ENCODE measurements at places on chromosomes 16 and 17. TPM values are rescaled to one million over a fixed set of nuclear protein-coding genes. Genes with fewer than 3 reads are reported as not detected.

- H3K36me3 ChIP-seq: no peaks in the 10 kb centered on the region
- no peak for DNase-seq
- no peaks in the 10 kb centered on the region for H3K27me3 ChIP-seq
Measured at GRCh38 chr17:48478224-48479013, 48.4 kb upstream of the SKAP1 start.

DNA sequence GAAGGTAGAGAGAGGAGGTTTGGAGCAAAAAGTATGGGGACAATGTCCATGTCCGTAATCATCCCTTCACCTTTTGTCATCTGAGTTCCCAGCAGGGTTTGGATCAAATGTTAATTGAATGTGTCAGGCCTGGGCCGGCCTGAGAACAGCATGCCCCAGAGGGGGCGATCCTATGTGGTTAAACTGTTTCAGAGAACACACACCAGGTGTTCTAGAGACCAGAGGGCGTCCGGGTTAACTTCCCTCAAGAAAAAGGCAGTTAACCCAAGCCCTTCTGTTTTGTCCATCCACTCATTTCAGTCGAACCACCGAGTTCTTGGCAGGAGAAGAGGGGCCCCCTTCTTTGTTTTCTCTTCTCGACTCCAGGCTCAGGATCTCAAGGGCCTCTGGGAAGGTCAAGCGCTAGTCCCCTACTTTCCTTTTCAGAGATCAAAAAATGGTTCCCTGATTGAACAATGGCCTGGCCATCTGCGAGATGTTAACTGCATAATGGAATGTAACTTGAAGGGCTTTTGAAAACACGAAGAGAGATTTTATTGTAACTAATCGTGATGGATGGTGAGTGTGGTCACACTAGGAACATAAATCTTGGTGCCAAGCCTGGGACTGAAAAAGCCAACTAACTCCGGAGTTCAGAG is 142.5 kb downstream of the IRX3 start:
- H3K4me3 ChIP-seq: no peak overlapping the region
- no peak overlapping the region for H3K27ac ChIP-seq
- no peak for DNase-seq
- H3K4me1 ChIP-seq: no peaks in the 10 kb centered on the region

Gene FADS6
- not detected for total RNA-seq

DNA sequence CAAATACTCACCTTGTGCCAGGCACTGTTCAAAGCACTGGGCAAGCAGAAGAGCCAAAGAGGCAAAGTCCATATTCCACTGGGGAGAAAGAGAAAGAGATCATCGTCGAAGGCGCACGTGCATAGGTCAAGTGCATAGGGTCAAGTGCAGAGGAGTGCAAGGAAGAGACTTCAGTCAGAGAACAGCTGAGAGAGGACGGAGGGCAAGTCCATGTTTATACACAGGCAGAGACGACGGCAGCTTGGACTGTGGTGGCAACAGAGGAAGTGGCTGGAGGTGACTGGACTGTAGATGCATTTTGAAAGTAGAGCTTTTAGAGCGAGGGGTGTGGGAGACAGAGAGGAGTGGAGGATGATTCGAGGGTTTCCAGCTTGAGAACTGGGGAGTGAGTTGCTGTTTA is 74.7 kb upstream of the SDK2 start:
- peaks cover 83% of the 10 kb centered on the region for H3K27me3 ChIP-seq
- no peaks in the 10 kb centered on the region for H3K36me3 ChIP-seq
- H3K27ac ChIP-seq: no peak overlapping the region
- no peak overlapping the region for H3K4me3 ChIP-seq
- no peaks in the 10 kb centered on the region for H3K4me1 ChIP-seq
- DNase-seq: no peak

Gene PSME3
- total RNA-seq: 220 TPM

- no peak for DNase-seq
- no peaks in the 10 kb centered on the region for H3K27me3 ChIP-seq
- peak overlapping the region; percentile 67 for H3K4me3 ChIP-seq
- no peaks in the 10 kb centered on the region for H3K36me3 ChIP-seq
- peak overlapping the region; percentile 95 for H3K27ac ChIP-seq
Measured at GRCh38 chr17:66432411-66432957, 130.1 kb downstream of the PRKCA start.

Gene MVP
- 56.5 TPM for total RNA-seq

GRCh38 chr17:46877466-46877865 is 26.1 kb downstream of the WNT9B start:
- no peak overlapping the region for H3K27ac ChIP-seq
- DNase-seq: no peak
- H3K4me1 ChIP-seq: no peaks in the 10 kb centered on the region
- no peak overlapping the region for H3K4me3 ChIP-seq

- peak; percentile 42 for DNase-seq
- peak overlapping the region; percentile 85 for H3K27ac ChIP-seq
- no peaks in the 10 kb centered on the region for H3K27me3 ChIP-seq
- peaks cover 24% of the 10 kb centered on the region for H3K4me1 ChIP-seq
- peaks cover 18% of the 10 kb centered on the region for H3K36me3 ChIP-seq
Measured at GRCh38 chr16:77273-77806, 685 bp upstream of the MPG start.

DNA sequence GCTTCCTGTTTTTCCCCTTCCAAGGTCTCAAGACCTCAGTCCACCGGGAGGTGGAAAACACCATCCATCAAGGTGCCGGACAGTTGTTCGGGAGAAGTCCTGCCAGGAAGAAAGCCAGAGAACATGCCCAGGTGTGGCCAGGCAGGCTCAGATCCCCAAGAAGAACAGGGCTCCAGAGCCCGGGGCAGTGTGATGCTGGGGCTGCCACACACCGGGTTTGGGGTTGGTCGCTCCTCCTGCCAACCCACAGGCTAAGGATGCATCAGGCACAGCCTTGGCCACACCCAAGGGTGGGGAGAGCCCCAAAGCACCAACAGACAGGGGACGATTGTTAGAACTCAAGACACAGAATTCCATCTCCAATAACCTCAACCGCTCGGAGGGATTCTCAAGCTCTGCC is 19.7 kb downstream of the ZFHX3 start:
- peaks cover 8% of the 10 kb centered on the region for H3K4me1 ChIP-seq
- no peak for DNase-seq
- H3K36me3 ChIP-seq: peaks cover 19% of the 10 kb centered on the region
- no peak overlapping the region for H3K4me3 ChIP-seq
- H3K27me3 ChIP-seq: no peaks in the 10 kb centered on the region
- no peak overlapping the region for H3K27ac ChIP-seq

DNA sequence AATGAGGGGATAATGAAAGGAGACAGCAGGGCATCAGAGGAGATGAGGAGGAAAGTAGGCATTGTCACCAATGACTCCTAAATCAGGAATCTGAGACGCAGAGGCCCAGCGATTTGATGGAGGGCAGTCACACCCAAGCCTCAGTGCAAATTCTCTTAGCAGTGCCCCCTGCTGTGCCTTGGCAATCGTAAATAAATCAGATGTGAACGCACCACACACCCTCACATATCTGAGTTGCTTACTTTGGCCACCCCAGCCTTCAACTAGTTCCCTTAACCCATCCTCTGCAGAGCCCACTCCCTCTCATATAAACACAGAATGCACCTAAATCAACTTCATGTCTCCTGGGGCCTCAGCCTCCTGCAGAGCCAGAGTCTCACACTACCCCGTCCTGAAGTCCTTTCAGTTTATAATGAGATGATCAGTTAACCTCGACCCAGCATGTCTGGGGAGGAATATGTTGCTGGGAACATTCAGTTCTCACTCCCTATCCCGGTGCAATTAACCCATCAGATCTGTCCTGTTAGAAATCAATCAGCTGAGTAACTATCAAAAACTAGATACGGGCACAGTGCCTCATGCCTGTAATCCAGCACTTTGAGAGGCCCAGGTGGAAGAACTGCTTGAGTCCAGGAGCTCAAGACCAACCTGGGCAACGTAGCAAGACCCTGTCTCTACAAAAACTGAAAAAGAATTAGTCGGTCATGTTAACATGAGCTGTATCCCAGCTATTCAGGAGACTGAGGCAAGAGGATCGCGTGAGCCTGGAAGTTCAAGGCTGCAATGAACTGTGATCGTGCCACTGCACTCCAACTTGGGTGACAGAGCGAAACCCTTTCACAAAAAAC is 78.4 kb downstream of the SLC39A11 start:
- H3K4me3 ChIP-seq: no peak overlapping the region
- H3K27me3 ChIP-seq: no peaks in the 10 kb centered on the region
- peak overlapping the region; percentile 24 for H3K27ac ChIP-seq

GRCh38 chr17:20924306-20924705 is 118.5 kb downstream of the USP22 start:
- peaks cover 14% of the 10 kb centered on the region for H3K4me1 ChIP-seq
- DNase-seq: no peak
- no peak overlapping the region for H3K27ac ChIP-seq
- no peak overlapping the region for H3K4me3 ChIP-seq
- no peaks in the 10 kb centered on the region for H3K36me3 ChIP-seq

DNA sequence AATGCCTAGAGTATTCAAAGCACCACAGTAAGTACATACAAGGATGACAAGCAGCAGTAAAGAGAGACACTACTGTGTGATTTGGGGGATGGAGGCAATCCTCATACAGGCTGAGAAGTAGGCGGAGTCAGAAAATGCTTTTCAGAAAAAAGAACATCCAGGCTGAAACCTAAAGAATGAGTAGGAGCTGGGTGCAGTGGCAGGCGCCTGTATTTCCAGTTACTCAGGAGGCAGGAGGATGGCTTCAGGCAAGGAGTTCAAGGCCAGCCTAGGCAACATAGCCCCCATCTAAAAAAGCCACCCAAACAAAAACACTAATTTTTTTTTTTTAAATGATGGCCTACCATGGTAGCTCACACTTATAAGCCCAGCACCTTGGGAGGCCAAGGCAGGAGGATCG is 10.3 kb downstream of the KANSL1 start:
- H3K4me1 ChIP-seq: peaks cover 69% of the 10 kb centered on the region
- no peaks in the 10 kb centered on the region for H3K27me3 ChIP-seq
- DNase-seq: no peak
- no peak overlapping the region for H3K27ac ChIP-seq

GRCh38 chr17:55219934-55220333 is 44.8 kb upstream of the HLF start:
- no peak overlapping the region for H3K4me3 ChIP-seq
- H3K27me3 ChIP-seq: peaks cover 2% of the 10 kb centered on the region
- H3K36me3 ChIP-seq: no peaks in the 10 kb centered on the region
- no peak overlapping the region for H3K27ac ChIP-seq

GRCh38 chr16:51549836-51550235 is 398.8 kb upstream of the SALL1 start:
- peaks cover 19% of the 10 kb centered on the region for H3K4me1 ChIP-seq
- H3K4me3 ChIP-seq: no peak overlapping the region
- DNase-seq: no peak
- no peak overlapping the region for H3K27ac ChIP-seq

- no peak overlapping the region for H3K4me3 ChIP-seq
- no peaks in the 10 kb centered on the region for H3K27me3 ChIP-seq
- H3K27ac ChIP-seq: no peak overlapping the region
- no peaks in the 10 kb centered on the region for H3K4me1 ChIP-seq
- peaks cover 20% of the 10 kb centered on the region for H3K36me3 ChIP-seq
Measured at GRCh38 chr17:80970762-80971703, 20.6 kb upstream of the CHMP6 start.

Gene INCA1
- 0.44 TPM for total RNA-seq

Gene CCL7
- not detected for total RNA-seq

DNA sequence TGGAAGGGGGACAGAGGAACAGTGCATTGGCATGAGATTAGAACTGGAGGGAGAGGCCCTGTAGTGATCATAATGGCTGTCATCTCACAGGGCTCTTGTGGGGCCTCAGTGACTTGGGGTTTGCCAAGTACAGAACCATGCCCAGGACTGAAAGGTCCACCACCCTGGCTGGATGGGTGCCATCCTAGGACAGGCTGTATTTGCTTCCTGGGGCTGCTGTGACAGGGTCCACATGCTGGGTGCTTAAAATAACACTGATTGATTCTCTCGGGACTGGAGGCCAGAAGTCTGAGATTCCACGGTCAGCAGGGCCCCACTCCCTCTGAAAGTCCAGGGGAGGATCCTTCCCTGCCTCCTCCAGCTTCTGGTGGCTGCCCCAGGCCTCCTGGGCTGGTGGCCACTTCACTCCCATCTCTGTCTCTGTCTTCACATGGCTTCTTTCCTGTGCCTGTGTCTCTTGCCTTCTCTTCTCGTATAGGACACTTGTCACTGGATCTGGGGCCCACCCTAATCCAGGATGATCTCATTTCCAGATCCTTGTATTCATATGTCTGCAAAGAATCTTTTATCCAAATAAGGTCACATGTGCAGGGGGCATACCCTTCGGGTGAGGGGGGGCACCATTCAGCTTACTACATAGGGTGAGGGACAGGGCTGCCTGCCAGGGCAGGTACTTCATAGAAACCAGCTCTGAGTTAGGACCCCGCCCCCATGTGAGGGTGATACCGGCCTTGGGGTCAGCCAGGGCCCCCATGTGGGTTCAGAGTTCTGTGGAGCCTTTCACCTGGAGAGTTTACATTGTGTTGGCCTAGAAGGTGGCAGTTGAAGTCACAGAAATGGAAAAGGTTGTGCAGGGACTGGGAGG is 52.6 kb downstream of the USP22 start:
- H3K4me3 ChIP-seq: no peak overlapping the region
- DNase-seq: no peak
- H3K27me3 ChIP-seq: no peaks in the 10 kb centered on the region
- H3K4me1 ChIP-seq: peaks cover 4% of the 10 kb centered on the region
- no peaks in the 10 kb centered on the region for H3K36me3 ChIP-seq

DNA sequence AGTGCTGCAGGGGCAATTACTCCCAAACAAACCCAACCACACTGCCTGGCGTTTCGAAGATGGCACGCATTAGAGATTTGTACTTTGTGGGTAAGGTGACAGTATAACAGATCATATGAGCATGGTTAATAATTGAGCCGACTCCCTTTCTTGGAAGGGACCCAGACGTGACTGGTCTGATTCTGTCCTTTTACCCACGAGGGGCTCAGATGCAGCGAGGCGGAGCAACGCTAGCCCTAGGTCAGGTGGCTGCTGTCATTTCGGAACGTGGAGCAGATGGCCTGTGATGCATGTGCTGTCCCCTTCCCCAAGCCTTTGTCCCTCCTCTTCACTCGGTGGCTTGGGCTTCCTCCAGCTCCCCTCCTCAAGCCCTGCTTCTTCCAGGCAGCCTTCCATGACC is 84.2 kb downstream of the SNX29 start:
- H3K27ac ChIP-seq: peak overlapping the region; percentile 76
- no peaks in the 10 kb centered on the region for H3K36me3 ChIP-seq
- no peak overlapping the region for H3K4me3 ChIP-seq
- DNase-seq: no peak
- H3K27me3 ChIP-seq: no peaks in the 10 kb centered on the region
- peaks cover 27% of the 10 kb centered on the region for H3K4me1 ChIP-seq

DNA sequence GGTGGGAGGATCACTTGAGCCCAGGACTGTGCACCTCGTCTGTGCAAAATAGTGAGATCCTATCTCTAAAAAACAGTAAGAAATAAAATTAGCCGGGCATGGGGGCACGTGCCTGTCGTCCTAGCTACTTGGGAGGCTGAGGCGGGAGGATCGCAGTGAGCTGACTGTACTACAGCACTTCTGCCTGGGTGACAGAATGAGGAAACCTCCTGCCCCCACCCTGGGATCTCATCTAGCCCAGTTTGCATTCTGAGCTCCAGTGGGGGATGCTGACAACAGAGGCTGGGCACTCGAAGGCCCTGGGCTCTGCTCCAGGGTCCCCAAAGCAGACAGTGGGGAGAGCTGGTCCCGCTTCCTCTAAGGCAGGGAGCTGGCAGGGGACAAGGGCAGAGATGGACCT is 7.1 kb downstream of the NAGPA start:
- peaks cover 9% of the 10 kb centered on the region for H3K27me3 ChIP-seq
- no peaks in the 10 kb centered on the region for H3K4me1 ChIP-seq
- DNase-seq: no peak
- no peak overlapping the region for H3K4me3 ChIP-seq

GRCh38 chr16:23282568-23282967 is 19.5 kb upstream of the SCNN1B start:
- no peak overlapping the region for H3K27ac ChIP-seq
- no peak for DNase-seq
- no peak overlapping the region for H3K4me3 ChIP-seq
- H3K4me1 ChIP-seq: peaks cover 39% of the 10 kb centered on the region

Gene SEZ6L2
- 3.2 TPM for total RNA-seq

Gene RBBP6
- total RNA-seq: 57.3 TPM

Data from MCF 10A (cell line).